Stimulated activated CD4-positive, alpha-beta T cell treated with anti-CD3 and anti-CD28 coated beads, Interleukin-2, amount 100 ng/mL, for 48 hours (primary cell): ENCODE measurements at places on chromosomes 2 and 18.

GRCh38 chr18:72830109-72830508, 37.7 kb downstream of the NETO1 start:
- no peak for DNase-seq

DNA sequence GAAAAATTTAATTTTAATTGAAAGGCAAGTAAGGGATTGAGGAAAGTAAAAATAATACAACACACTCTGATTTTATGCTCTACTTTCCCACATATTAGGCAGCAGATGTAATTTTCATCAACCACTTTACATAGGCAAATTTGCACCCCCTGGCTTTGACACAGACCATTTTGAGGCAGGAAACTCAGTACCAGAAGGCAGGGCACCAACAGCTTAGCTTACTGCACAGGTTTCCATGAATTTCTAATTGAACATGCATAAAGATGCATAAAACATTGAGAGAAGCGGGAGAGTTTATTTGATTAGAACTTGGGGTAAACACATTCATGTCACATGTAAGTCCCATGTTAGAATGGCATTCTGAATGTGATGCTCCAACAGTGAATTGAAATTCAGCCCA, 171.9 kb downstream of the PID1 start:
- DNase-seq: no peak

- DNase-seq: no peak
These were observed 1485.1 kb upstream of the TMEFF2 start for GRCh38 chr2:193679847-193680246.

- no peak for DNase-seq
These were observed 1025.3 kb upstream of the NXPH2 start for GRCh38 chr2:139805441-139805840.

GRCh38 chr2:33314541-33314940, 161.9 kb upstream of the RASGRP3 start:
- no peak for DNase-seq

DNA sequence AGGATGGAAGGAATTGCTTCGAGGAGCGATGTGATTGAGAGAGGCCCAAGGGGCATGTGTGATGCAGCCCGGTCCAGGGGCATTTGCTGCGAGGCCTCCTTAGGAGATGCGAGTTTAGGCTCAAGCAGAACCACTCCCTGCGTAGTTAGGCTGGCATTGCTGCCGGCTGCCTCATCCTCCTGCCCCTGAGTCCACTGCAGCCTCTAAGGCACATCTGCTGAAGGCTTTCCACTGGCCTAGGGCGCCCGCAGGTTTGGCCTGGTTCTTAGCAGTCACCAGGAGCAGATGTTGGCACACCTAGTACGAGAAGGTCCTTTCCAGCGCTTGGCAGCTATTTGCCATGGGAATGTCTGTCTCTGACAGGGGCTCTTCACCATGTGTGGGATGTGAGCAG, 20.7 kb downstream of the INPP5D start:
- DNase-seq: no peak

DNA sequence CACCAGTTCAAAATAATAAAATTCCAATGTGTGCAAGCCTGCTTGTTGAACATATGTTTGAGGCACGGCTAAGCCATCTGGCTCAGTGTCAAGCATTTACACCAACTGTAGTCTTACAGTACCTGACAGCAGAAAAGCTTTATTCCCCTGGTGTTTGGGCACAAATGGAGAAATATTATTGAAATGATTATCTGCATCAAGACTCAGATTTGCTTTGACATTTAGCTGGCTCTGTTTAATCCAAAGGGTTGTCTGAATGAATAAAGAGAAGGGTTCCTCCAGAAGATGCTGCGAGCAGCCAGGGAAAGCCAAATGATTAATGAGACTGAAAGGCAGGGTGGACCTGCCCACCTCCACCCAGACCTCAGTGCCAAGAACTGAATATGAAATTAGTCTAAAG, 393.2 kb upstream of the GALNT5 start:
- DNase-seq: no peak

- DNase-seq: no peak
These were observed 187.1 kb upstream of the OSR1 start for GRCh38 chr2:19545507-19545906.

GRCh38 chr2:29304399-29305060, 189.3 kb downstream of the CLIP4 start:
- DNase-seq: no peak

GRCh38 chr2:88067598-88067997, at the start of gene SMYD1:
Gene SMYD1, plus strand, starts transcription at chr2:88067825. Its CDS starts 40 bp downstream, at chr2:88067865.
- no peak for DNase-seq

- no peak for DNase-seq
These were observed 102.3 kb upstream of the NEUROD1 start for GRCh38 chr2:181782660-181783059.

GRCh38 chr2:238267341-238267710, 21.1 kb downstream of the PER2 start:
- DNase-seq: no peak

GRCh38 chr2:174335254-174335987, 667 bp downstream of the SP9 start:
- no peak for DNase-seq

DNA sequence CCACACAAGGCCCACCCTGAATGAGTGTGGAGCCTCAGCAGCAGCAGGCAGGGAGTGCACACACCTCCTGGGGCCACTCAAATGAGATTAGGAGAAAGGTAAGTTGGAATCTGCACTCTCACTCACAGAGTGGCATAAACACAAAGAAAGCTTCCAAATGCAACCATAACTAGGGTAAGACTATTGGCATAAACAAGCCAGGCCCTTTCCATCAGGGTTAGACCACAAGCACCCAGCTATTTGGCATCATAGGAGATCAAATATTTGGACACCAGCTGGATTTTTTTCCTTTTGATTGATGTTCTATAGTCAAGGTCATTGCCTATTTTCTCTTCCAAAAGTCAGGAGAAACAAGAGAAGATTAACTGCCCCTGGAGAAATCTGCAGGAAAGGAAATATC, 471.5 kb downstream of the TXNL1 start:
- no peak for DNase-seq

GRCh38 chr2:203584784-203585183, 49.7 kb upstream of the RAPH1 start:
- no peak for DNase-seq

GRCh38 chr2:176392249-176392648, 123.0 kb downstream of the MTX2 start:
- DNase-seq: no peak
